Coronary artery (tissue), 2 donors: ENCODE measurements at places on chromosomes 3 and 15.

DNA sequence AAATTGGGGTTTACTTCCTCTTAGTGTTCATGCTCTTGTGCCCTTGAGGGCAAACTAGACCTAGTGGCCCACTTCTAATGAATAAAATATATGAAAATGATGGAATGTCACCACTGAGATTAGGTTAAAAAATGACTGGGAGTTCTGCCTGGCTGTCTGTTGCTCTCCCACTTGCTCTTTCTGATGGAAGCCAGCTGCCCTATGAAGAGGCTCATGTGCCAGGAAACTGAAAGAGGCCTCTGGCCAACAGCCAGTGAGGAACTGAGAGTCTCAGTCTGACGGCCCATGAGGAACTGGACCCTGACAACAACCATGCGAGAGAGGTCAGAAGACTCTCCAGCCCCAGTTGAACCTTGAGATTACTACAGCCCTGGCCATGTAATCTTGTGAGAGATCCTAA lies 107.1 kb upstream of the FHIT start:
- DNase-seq, result no peak

DNA sequence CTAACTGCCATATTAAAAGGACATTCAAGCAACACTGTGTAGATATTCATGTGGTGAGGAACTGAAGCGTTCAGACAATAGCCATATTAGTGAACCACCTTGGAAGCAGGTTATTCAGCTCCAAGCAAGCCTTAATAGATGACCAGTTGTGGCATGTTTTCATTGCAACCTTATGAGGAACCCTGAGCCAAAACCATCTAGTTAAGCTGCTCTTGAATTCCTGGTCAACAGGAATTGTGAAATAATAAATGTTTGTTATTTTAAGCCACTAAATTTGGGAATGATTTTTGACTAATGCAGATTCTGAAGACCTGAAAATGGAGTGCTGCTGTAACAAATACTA lies 73.0 kb downstream of the SPRED1 start:
- no peak for DNase-seq

GRCh38 chr3:7447197-7447769 lies 586.4 kb downstream of the GRM7 start:
- DNase-seq, result no peak

DNA sequence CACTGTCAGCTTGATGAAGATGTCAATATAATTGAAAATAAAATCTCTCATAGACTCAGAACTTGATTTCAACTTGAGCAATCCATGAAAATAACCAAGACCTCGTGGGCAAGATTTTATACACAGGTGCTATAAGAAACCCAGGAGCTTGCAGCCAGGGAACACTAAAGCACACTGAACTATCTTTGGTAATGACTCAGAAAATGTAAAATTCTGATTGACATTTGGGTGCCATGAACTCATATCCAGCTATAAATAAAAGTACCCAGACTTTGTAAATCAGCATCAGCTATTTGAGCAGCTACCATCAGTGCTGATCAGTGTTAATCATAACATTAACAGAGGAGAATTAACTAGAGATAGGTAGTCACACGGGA lies 61.5 kb downstream of the PLCH1 start:
- DNase-seq, result no peak

DNA sequence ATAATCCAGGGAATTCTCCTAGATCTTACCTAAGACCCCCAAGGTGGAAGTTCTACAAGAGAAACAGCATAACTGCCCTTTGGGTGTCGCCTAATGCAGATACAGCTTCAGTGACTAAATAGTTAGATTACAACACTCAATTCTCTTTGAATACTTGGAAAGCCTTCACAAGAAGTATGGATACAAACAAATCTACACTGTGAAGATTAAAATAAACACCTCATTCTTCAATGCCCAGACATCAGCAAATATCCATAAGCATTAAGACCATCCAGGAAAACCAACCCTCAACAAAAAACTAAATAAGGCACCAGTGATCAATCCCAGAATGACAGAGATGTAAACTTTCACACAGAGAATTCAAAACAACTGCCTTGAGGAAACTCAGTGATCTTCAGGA lies 963.2 kb downstream of the PLOD2 start:
- DNase-seq, result no peak

DNA sequence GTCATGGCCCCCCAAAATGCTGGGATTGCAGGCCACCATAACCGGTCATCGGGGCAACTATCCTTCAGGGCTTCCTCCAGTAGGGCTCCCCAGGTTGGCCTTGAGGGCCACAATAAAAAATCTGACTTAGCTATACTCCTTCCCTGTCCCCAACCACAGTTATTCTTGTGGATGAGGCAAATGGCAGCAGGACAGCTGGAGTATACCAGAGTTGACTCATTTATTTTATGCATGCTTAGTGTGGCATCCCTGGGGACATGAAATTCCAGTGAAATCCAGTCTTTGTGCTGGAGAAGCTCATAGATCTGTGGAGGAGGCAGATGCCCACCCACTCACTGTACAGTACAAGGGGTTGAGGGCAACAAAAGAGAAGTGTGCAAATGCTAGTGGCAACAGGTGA lies 109.5 kb downstream of the RORA start:
- DNase-seq, result no peak
